ENCODE measurements at places on chromosomes 11 and 22. TPM values are rescaled to one million over a fixed set of nuclear protein-coding genes. Genes with fewer than 3 reads are reported as not detected.
A peak's percentile ranks its signal among the peaks of the same experiment; 100 is the strongest.

GRCh38 chr22:22914726-22915669, 27.4 kb downstream of the IGLL5 start:
- DNase-seq: no peak

DNA sequence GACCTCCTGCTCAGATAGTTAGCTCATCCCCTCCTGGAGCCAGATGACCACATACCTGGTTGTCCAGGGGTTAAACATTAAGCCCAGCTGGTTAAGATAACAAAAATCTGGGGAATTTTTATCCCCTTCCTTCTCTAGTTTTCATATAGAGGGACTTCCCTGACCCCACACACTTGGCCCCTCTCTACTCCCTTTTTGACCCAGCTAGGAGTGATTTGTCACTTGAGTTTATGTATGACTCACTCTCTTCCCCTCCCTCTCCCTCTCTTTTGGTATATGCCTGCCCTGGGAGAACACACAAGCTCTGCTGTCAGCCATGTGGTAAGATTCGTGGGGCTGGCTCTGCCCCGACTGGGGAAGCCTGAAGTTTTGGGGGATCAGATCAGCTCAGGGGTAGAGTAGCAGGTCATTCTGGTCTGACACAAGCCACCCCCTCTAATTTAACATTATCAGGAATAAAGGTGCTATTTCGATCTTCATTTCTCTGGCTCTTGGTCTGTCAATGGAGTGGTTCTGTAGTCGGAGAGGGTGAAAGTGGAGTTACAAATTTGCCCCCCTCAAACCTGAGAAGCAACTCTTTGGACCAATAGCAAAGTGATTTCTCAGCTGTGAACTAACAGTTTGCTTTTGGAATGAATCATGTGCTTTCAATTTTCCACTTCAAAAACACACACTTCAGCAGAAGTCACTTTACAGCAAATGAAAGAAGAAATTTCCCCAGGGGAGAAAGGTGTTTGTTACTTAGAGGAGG, 415.3 kb upstream of the CADM1 start:
- DNase-seq: no peak

GRCh38 chr11:72546866-72547265, 112.5 kb upstream of the CLPB start:
- DNase-seq: no peak

DNA sequence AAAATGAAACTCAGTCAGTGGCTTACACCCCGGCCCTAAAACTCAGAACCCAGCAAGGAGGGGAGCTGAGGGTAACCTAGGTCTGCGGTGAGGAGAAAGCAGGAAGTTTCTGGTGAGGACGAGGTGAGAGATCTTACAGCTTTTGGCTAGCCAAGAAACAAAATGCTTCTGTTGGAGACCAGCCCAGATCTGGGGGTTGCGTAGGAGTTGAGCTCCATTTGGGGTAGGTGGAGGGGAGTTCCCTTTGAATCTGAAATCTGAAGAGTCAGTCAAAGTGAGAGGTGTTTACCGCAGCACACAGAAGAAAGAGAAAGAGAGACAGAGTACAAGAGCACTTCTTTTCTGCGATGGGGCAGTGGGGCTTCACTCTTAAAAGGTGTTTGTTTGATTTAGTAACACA, 29.6 kb downstream of the EHF start:
- no peak for DNase-seq

DNA sequence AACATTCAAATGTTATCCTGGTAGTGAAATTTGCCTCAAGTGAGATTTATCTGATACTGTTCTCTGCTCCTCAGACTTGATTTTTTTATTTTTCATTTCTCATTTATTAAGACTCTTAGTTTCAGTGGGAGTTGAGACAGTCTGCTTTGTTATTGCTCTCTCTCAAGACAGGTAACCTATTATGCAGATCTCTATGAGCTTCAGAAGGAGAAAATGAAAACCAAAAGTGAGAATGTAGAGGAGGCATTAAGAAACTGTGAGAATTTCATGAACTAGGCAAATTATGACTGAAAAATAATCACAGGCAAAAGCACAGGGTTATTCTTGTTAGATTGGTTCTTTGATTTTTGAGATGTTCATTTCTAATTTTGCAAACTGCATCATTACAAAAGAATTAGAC, 290.0 kb upstream of the CHORDC1 start:
- DNase-seq: no peak

Gene POU2AF2
- not detected for total RNA-seq

Gene DMC1
- total RNA-seq: 0.25 TPM

Gene BIRC3
- total RNA-seq: 8.1 TPM

Gene SLC5A1
- total RNA-seq: under 0.01 TPM

Gene MYBPC3
- not detected for total RNA-seq

- no peak for DNase-seq
Measured at GRCh38 chr11:126307706-126308105, 3.8 kb downstream of the DCPS start.

Gene MRGPRE
- not detected for total RNA-seq

Gene ZC3H12C
- total RNA-seq: 9.6 TPM

GRCh38 chr22:49255154-49255553, 572.5 kb downstream of the BRD1 start:
- DNase-seq: no peak

DNA sequence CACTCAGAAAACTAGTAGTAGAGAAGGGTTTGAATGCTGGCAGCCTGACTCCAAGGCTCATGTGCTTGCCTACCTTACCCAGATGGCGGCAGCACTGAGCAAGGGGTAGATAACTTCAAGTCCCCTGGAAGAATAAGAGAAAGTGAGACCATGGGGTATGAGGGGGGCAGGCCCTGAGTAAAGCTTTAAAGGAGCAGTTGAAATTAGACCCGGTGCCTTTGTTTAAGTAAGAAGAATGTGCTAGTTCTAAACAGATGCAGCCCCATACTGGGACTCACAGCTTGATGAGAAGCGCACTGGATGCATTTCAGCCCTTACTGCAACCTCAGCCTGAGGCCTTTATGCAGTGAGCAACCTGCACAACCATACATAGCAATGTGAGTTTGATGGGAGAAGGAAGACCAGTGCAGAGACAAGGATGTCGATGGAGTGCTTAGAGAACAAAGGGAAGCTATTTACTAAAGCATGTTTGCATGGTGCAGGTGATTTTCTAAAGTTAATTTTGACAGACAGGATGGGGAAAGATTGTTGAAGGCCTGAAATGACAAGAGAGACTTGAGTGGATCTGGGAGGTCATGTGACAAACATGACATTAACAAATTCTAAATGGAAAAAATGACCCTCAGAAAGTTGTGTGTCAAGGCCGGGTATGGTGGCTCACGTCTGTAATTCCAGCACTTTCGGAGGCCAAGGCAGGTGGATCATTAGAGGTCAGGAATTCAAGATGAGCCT, 27.1 kb upstream of the TMA7B start:
- DNase-seq: peak; percentile 77

- no peak for DNase-seq
Measured at GRCh38 chr11:63996512-63996911, 10.3 kb downstream of the OTUB1 start.

Gene TRIM49
- total RNA-seq: not detected

- no peak for DNase-seq
Measured at GRCh38 chr11:75474240-75474639, 41.2 kb upstream of the KLHL35 start.

GRCh38 chr11:69302447-69303020, 8.6 kb downstream of the MYEOV start:
- no peak for DNase-seq

GRCh38 chr11:62546929-62547625, 471 bp upstream of the AHNAK start:
- DNase-seq: no peak

Gene PLA2G3
- total RNA-seq: not detected

Gene HPX
- 2,251 TPM for total RNA-seq

- DNase-seq: no peak
Measured at GRCh38 chr11:128482512-128483191, 104.7 kb downstream of the ETS1 start.

Gene C11orf87
- total RNA-seq: not detected

Gene UCP2
- total RNA-seq: 137 TPM

All from liver (tissue), 10 donors.